ENCODE measurements at places on chromosomes 6 and 20. TPM values are rescaled to one million over a fixed set of nuclear protein-coding genes. Genes with fewer than 3 reads are reported as not detected.

GRCh38 chr6:44045672-44046015 lies 81.6 kb downstream of the MRPL14 start:
- DNase-seq: peak; percentile 41

- DNase-seq: no peak
These were observed 917.8 kb upstream of the ADGRB3 start for GRCh38 chr6:67717281-67717680.

GRCh38 chr20:63404129-63405085 lies 43.3 kb upstream of the CHRNA4 start:
- DNase-seq: no peak

GRCh38 chr20:51931371-51931781 lies 129.1 kb upstream of the SALL4 start:
- peak; percentile 42 for DNase-seq

DNA sequence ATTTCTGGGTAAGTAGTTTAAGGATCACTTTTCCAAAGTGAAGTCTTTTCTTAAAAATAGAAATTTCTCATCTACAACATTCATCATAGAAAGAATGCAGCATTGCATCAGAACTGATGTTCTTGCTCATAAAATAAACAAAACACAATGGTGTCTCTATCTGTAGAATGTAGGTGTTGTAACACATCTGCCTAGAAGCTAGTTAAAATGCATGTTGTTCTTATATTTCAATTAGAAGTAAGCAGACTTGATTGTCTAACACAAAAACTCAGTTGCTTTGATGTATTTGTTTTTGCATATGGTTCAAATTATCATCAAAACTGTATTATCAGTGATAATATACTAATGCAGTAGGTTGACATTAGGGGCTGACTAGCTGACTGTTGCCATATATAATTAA lies 654.7 kb upstream of the FLRT3 start:
- no peak for DNase-seq

DNA sequence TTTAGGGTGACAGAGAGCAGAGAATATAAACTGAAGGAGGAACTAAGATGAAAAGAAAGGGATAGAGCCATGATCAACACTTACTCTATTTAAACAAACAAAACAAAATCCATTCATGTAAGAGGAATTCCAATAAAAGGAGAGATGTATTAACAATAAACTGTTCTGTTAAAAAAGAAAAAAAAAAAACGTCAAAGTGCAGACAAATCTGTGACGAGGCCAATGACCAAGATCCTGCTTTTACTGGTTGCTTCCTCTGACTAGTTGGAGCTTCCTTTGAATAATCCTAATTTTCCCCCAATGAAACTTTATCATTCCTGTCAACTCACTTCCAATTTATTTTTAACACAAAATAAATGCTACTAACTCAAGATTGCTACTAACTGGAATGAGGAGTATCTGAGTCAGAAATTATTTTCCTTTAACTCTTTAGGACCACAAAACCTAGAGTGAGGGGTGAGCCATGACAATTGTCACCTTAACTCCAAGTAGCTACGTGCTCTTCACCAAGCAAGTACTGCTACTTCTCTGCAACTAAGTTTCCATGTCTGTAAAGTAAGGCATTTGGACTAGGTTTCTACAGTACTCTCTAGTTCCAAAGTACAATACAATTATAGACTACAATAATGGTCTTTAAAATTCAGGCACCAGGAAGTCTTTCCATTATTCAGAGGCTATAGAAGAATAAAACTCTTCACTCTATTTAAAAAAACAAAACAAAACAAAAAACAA lies 152.0 kb downstream of the PTPRK start:
- no peak for DNase-seq

DNA sequence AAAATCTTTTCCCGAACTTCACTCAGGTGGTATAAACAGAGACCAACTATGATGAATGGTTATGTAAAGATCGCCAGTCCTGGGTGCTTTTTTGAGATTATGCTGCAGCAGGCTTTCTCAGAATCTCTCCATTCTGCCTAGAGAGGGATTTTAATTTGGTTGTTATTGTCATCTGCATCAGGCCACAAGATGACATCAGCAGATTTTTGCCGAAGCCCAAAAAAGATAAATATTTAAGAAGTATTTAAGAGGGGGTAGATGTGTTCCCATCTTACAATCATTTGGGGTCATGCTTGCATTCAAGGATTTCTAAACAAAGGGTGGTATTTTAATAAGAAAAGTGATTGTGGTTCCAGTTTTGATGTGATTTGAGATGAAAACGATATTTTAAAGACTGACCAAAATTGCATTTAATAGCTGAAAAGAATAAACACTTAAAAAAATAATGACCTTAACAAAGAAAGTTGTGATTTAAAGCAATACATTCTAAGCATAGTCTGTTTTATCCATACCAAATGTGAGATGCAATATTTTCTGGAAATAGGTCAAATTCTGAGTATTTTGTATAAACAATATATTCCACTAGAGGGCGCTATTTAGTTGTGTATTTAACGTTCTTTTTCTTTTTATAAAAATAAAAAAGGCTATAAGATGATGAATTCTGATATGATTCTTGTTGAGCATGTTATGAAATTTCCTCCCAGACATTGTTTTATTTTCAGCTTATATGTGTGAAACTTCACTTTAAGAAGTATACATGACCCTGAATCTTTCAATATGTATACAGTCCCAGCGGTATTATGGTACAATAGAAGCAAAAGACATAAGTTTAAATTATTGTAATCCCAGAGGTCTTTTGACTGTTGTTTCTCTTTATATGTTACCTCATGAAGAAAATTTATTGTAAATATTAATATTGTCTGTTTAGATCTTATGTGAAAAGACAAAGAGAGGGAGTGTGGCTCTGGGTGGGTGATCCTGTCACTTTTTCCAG lies 51.0 kb upstream of the ZFP64 start:
- peak; percentile 23 for DNase-seq

The MEP1A gene
- not detected for total RNA-seq

The DLL1 gene
- total RNA-seq: 0.18 TPM

The OR2B6 gene
- total RNA-seq: not detected

The TMEM239 gene
- total RNA-seq: not detected

The CUL9 gene
- total RNA-seq: 0.98 TPM
